ENCODE measurements at places on chromosomes 4 and X. TPM values are rescaled to one million over a fixed set of nuclear protein-coding genes. Genes with fewer than 3 reads are reported as not detected.

Gene CCNG2
- total RNA-seq, result 63.8 TPM

DNA sequence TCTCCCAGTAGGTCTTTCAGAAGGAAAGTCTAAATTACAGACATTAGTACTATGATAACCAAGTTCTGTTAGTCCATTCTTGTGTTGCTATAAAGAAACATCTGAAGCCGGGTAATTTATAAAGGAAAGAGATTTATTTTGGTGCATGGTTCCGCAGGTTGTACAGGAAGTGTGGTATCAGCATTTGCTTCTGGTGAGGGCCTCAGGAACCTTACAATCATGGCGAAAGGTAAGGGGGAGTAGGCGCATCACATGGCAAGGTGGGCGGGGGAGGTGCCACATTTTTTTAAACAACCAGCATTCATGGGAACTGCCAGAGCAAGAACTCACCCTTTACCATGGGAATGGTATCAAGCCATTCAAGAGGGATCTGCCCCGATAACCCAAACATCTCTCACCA, 26.2 kb upstream of the USP46 start:
- no peak for DNase-seq

DNA sequence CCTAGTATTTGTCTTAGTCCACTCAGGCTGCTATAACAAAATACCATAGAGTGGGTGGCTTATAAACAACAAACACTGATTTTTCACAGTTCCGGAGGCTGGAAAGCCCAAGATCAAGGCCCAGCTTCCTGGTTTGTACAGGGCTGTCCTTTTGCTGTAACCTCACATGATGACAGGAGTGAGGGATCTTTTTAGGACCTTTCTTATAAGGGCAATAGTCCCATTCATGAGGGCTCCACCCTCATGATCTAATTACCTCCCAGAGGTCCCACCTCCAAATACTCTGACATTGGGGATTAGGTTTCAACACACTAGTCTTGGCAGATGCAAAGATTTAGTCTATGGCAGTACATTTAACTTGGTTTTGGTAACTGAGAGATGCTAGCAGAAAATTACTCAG, 20.9 kb downstream of the GPAT3 start:
- no peak for DNase-seq

DNA sequence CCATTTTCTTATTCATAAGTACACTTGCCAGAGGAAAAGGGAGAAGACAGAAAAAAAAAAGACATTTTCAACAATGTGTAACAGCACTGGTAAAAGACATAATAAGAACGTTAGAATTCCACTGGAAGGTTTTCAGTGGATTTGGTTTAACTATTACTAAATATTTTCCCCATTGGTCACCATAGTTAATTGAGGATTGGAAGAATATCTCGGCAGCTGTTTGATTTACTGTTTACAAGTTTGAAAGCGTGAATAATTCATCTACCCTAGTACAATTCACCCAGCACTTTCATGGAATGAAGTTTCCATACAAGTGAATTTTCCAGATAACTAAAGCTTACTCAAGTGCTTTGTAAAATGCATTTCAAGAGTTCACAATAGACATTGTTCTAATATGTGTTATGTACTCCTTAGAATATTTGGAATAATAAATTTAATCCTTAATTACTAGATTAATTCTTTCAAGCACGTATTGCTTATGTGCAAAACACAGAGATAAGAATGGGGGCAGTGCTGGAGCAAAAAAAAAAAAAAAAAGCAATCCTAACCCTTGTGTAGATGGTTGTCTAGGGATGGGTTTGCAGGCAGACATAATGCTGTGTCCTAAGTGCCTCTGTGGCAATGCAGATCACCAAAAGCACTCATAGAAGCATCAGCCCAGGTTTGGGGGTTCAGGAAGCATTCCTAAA, 57.1 kb downstream of the ENPEP start:
- no peak for DNase-seq

DNA sequence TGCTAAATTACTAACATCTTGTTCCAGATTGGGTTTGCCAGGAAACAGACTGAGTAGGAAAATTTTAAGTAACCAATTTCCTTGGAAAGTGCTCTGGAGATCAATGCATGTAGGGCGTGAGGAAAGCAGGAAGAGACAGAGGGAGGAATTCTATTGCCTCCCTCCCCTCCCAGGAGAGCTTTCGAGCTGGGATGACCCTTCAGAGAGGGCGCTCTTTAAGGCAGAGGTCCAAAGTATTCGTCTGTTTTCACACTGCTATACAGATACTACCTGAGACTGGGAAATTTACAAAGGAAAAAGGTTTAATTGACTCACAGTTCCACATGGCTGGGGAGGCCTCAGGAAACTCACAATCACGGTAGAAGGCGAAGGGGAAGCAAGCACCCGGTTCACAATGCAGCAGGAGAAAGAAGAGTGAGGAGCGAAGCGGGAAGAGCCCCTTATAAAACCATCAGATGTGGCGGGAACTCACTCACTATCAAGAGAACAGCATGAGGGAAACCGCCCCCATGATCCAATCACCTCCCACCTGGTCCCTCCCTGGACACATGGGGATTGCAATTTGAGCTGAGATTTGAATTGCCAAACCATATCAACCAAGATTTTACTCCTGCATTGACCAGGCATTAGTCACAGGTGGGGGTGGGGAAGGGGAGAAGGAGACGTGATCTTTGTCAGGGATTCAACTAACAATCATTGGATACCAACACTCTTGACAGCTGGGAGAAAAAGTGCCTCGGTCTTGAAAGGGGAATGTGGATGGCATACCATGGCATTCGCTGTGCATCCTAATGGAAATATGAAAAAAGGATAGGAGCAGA, 63.8 kb downstream of the SLITRK2 start:
- no peak for DNase-seq

DNA sequence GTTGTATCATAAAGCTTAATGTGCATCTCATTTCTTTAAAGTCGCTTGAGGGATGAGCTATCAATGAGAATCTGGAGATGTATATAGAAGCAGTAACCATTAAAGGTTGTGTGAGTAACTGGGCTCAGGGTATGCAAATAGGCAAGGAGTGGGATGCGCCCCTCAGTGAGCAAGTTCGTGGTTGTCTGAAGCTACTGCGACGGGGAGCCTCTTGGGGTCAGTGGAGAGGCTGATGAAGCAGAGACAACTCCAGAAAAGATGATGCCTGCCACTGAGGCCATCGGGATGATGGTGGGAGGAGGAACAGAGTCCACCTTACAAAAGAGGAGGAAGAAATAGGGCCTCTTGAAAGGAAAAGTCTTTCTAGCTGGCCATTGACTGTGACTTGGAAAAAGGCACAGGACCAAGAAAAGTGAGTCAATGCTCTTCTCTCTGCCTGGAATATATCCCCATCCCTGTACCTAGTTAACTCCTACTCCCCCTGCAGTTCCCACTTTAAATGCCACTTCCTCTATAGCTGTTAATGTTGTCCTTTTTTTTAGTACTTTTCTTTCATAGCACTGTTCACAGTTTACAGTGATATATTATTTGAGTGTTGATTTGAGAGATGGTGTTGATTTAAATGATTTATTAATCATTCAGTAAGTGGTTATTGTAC, 51.4 kb upstream of the LSM6 start:
- DNase-seq, result peak; percentile 8
